ENCODE measurements at places on chromosomes 6 and 20.

DNA sequence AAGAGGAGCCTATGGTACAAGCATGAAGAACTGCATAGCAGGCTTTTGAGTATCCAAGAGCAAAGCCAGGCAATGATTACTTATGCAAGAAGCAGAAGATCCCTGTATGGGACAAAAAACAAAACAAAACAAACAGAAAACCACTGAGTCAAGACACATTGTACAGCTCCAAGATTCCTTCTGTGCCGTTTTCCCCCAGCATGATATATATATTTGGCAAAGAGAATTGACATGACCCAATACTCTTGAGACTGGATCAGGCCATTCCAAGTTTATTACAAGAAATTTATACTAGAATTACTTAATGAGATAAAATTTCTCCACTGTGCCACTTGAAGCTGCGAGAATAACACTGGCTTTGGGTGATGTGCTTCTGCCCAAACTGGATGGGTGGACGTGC is 65.5 kb downstream of the TRMT11 start:
- no peak for DNase-seq

GRCh38 chr6:170080169-170080827 is 210.6 kb downstream of the DLL1 start:
- no peak for DNase-seq

GRCh38 chr20:573414-574296 is 30.1 kb upstream of the CSNK2A1 start:
- DNase-seq: no peak

- DNase-seq: no peak
Observed at GRCh38 chr6:94099072-94099471, 679.7 kb upstream of the EPHA7 start.

DNA sequence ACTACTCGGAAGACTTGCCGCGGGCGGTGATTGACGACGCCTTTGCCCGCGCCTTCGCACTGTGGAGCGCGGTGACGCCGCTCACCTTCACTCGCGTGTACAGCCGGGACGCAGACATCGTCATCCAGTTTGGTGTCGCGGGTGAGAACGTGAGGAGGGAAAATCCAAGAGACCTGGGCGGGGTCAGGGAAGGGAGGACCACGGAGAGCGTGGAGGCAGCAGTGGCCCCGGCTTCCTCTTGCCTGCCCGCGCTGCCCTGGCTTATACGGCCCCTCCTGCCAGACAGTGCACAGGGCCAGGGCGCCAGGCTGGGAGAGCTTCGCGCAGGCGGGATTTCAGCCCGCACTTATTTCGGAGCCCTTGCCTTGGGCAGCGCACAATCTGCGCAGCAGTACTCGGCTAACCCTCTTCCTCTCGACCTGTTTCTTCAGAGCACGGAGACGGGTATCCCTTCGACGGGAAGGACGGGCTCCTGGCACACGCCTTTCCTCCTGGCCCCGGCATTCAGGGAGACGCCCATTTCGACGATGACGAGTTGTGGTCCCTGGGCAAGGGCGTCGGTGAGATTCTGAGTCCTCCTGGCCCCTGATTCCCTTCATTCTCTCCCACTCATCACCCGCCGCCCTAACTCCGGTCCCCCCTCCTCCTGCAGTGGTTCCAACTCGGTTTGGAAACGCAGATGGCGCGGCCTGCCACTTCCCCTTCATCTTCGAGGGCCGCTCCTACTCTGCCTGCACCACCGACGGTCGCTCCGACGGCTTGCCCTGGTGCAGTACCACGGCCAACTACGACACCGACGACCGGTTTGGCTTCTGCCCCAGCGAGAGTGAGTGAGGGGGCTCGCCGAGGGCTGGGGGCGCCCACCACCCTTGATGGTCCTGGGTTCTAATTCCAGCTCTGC is 2.0 kb downstream of the MMP9 start:
- DNase-seq: no peak

GRCh38 chr6:40755749-40756452 is 168.7 kb upstream of the LRFN2 start:
- DNase-seq: no peak
